ENCODE measurements at places on chromosomes 11 and 22. TPM values are rescaled to one million over a fixed set of nuclear protein-coding genes. Genes with fewer than 3 reads are reported as not detected.

DNA sequence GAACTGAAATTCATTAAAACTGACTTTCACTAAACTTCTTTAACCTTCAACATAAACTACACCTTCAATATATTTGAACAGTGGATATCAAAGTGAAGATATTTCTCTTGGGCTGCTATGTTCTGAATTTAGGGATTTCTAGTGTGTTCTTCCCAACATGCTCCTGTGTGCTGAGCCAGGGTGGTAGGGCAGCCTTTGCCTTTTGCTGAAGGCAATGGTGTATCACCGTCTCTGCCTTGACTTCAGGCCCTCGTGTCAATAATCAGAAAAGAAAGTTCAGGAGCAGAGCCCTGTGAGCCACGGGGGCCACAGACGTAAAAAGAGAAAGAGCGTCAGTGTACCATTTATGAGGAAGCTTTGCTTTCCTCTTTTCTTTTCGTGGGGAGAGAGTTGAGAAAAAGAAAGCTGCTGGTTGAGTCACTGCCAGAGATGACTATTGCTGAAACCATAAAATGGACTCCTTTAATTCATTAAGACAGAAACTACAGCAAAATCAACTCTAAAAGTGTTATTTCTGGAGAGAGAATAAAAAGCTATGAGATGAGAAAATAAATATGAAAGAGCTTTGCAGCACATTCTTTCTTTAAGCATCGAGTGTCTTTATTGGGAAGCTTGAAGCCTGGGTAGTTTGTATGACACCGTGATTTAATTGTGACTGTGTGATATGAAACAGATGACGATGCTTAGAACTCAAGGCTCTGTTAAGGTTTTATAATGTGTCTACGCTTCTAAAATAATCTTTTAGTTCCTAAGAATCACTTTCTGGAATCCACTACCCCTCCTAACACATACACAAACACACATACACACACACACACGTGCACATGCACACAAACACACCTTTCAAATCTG, 271.8 kb upstream of the MTNR1B start:
- no peak overlapping the region for H3K27ac ChIP-seq
- DNase-seq = no peak
- no peaks in the 10 kb centered on the region for H3K4me1 ChIP-seq
- H3K36me3 ChIP-seq = no peaks in the 10 kb centered on the region
- H3K27me3 ChIP-seq = no peaks in the 10 kb centered on the region

GRCh38 chr11:95241681-95242081, 10.7 kb upstream of the SESN3 start:
- peaks cover 2% of the 10 kb centered on the region for H3K4me1 ChIP-seq
- H3K4me3 ChIP-seq = no peak overlapping the region
- H3K36me3 ChIP-seq = no peaks in the 10 kb centered on the region
- H3K27me3 ChIP-seq = no peaks in the 10 kb centered on the region

DNA sequence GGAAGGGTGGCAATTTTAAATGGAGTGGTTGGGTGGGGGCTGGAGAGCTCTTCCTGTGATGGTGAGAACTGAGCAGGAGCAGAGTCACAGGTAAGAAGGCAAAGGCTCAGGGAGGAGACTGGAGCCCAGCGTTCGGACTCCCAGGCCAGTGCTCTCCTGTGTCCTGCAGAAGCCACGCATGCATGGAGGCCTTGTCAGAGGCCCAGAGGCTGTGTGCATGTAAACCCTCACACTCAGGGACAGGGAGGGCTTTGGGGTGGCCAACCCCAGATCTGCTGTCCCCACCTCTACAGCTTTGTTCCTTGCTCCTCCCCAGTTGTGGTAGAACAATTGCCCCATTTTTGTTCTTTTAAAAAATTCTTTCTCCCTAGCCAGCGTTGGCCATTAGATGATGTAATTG, 130.4 kb upstream of the PARVA start:
- no peak overlapping the region for H3K4me3 ChIP-seq
- no peak overlapping the region for H3K27ac ChIP-seq
- H3K27me3 ChIP-seq = no peaks in the 10 kb centered on the region
- H3K4me1 ChIP-seq = peaks cover 28% of the 10 kb centered on the region
- H3K36me3 ChIP-seq = no peaks in the 10 kb centered on the region
- DNase-seq = no peak

GRCh38 chr11:95699631-95700470, 89.7 kb downstream of the FAM76B start:
- no peaks in the 10 kb centered on the region for H3K27me3 ChIP-seq
- no peak for DNase-seq
- no peaks in the 10 kb centered on the region for H3K4me1 ChIP-seq
- no peak overlapping the region for H3K4me3 ChIP-seq
- H3K27ac ChIP-seq = no peak overlapping the region

DNA sequence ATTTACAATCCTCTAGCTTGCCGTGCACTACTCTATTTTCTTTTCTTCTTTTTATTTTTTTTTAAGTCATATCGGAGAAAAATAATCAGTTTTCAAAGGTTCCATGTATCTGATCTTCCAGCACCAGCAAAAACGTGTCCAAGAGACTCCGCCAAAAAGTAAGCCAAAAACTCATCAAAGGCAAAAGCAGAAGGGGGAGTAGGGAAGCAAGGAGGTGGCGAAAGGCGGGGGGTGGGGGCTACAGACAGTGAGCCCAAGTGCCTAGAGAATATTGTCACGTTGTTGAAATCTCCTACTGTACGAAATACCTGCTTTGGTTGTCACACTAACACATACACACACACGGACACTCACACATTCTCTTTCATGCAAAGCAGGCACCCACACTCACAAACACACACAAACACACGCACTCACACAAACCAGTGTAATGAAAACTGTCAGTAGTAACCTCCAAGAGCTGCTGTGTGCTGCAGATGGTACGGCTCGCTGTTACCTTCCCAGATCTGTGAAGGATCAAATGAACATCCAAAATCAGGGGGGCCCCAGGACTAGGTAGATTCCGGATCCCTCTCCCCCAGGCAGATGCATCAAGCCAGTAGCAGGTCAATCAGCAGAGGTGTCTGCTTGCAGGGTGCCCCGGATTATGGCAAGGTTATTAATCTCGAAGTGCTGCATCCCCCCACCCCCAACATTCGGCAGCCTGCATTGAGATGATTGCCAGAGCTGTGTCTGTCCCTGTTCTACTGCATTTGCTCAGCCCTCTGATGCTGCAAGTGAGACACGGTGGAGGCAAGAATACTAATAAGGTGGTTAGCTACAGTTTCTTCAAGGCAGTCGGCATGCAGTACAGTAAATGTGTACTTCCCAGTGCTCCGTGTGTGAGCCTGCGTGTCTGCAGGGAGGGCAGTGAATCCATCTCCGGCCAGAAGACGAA, at the start of gene LRRC4C:
Gene LRRC4C (minus strand): TSS at position 188 of the 937 bp plus-strand sequence.
- H3K4me3 ChIP-seq = no peak within 1 kb of the TSS
- no peak within 1 kb of the TSS for H3K27ac ChIP-seq
- no peak for DNase-seq
- H3K4me1 ChIP-seq = no peaks in the 10 kb centered on the region
- H3K36me3 ChIP-seq = no peaks in the 10 kb centered on the region

DNA sequence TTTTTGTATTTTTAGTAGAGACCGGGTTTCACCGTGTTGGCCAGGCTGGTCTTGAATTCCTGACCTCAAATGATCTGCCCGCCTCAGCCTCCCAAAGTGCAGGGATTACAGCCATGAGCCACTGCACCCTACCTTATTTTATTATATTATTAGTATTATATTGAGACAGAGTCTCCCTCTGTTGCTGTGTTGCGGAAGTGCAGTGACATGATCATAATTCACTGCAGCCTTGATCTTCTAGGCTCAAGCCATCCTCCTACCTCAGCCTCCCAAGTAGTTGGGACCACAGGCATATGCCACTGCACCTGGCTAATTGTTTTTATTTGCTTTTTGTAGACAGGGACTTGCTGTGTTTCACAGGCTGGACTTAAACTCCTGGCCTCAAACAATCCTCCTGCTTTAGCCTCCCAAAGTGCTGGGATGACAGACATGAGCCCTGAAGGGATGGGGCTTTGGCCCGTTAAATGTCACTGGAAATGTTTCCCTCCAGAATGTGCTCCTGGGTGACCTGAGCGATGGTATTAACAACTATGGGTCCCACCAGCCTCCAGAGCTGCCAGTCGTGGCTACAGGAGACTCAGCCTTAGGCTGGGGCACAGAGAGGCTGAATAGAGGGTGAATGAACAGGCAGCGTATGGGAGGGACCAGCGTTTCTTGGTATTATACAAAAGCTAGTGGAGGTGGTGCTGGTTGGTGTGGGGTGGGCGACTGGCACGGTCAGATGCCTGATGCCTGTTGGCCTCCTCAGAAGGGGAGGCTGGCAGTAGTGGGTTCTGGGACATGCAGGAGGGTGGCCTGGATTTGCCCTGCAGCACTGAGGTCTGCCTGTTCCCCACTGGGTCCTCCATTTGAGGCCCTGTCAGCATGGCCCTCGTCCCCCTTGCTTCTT, 7.3 kb downstream of the TANGO2 start:
- H3K4me1 ChIP-seq = no peaks in the 10 kb centered on the region
- no peaks in the 10 kb centered on the region for H3K27me3 ChIP-seq
- no peak overlapping the region for H3K4me3 ChIP-seq
- no peaks in the 10 kb centered on the region for H3K36me3 ChIP-seq

- no peaks in the 10 kb centered on the region for H3K4me1 ChIP-seq
- H3K36me3 ChIP-seq = no peaks in the 10 kb centered on the region
- H3K27ac ChIP-seq = no peak overlapping the region
- no peaks in the 10 kb centered on the region for H3K27me3 ChIP-seq
These were observed 481.8 kb downstream of the ETS1 start for GRCh38 chr11:128105511-128105910.

DNA sequence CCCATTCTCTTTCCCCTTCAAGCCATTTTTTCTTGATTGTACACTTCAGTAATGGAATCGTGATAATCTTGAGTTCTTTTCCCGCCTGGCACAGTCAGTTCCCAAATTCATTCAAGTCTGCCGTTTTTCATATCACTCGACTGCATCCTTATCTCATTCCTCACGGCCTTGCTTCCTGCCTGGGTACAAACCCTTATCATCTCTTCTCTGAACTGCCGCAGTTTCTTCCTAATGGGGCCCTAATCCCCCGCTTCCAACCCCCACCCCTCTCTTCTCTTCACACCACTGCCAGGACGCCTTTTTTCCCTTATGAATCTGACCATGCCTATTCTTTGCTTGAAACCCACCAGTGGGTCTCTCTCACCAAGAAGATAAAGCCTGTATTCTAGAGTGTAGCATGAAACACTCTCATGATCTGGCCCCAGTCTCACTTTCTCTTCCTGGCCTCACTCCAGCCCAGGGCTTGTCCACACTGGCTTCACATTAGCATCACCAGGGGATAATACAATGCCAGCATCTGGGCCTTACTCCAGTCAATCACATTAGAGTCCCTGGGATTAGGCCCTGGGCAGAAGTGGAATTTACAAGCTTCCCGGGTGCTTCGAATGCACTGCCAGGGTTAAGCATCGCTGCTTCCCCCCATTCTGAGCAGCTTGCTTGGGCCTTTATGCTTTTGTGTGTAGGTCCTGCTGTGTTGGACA, 102.1 kb downstream of the FBXO7 start:
- H3K27ac ChIP-seq = no peak overlapping the region
- DNase-seq = no peak
- H3K4me1 ChIP-seq = peaks cover 2% of the 10 kb centered on the region
- no peaks in the 10 kb centered on the region for H3K36me3 ChIP-seq
- no peak overlapping the region for H3K4me3 ChIP-seq
- H3K27me3 ChIP-seq = no peaks in the 10 kb centered on the region

- H3K27me3 ChIP-seq = peaks cover 6% of the 10 kb centered on the region
- no peaks in the 10 kb centered on the region for H3K36me3 ChIP-seq
- DNase-seq = peak; percentile 59
These were observed 99.8 kb upstream of the ALX4 start for GRCh38 chr11:44409558-44410236.

- no peaks in the 10 kb centered on the region for H3K36me3 ChIP-seq
- no peaks in the 10 kb centered on the region for H3K27me3 ChIP-seq
- DNase-seq = peak; percentile 91
These were observed 1252.7 kb downstream of the BRD1 start for GRCh38 chr22:48574776-48575617.

DNA sequence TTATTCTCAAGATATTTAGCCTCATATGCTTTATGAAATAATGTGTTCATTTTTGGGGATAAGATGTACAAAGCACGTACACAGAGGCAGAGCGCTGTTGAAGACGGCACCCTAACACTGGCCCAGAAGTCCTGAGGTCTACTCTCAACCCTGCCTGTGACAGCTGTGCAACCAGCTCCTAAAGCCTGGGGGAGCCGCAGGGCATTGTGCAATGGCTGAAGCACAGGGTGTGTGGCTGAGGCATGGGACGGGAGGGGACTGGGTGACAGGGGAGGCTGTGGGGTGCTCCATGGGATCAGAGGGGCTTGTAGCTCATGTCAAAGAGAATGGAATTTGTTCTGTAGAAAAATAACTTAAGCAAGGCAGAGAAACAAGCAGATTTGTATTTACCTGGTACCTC, 27.7 kb downstream of the FAM227A start:
- H3K27ac ChIP-seq = no peak overlapping the region
- peak; percentile 50 for DNase-seq
- H3K36me3 ChIP-seq = peaks cover 7% of the 10 kb centered on the region
- H3K27me3 ChIP-seq = no peaks in the 10 kb centered on the region
- H3K4me1 ChIP-seq = peaks cover 2% of the 10 kb centered on the region

GRCh38 chr11:16923987-16924386, 90.2 kb downstream of the PLEKHA7 start:
- no peak overlapping the region for H3K27ac ChIP-seq
- H3K27me3 ChIP-seq = peaks cover 30% of the 10 kb centered on the region
- H3K4me3 ChIP-seq = peak overlapping the region; percentile 82
- DNase-seq = peak; percentile 56
- no peaks in the 10 kb centered on the region for H3K36me3 ChIP-seq
- H3K4me1 ChIP-seq = peaks cover 23% of the 10 kb centered on the region

DNA sequence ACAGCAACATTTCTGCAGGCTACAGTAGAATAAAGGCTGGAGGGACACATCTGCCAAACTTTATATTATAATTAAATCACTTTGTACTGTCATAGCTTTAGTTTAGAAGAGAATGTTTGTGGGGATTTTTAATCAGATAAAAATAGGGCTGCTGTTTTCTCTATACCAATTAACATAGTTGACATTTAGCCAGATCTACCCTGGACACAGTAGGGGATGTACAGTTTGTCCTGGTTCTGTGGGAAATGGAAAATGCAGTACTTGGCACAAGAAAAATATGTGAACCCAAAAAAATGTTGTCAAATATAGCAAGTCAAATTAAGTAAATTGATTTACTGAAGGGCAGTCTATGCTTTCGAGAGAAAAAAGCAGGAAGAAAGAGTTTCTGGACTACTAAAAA, 20.8 kb upstream of the PICALM start:
- no peak for DNase-seq
- peaks cover 2% of the 10 kb centered on the region for H3K4me1 ChIP-seq
- no peaks in the 10 kb centered on the region for H3K36me3 ChIP-seq

GRCh38 chr11:2577991-2578928, 121.5 kb downstream of the KCNQ1OT1 start:
- peak; percentile 47 for DNase-seq
- no peaks in the 10 kb centered on the region for H3K36me3 ChIP-seq
- no peak overlapping the region for H3K27ac ChIP-seq
- H3K27me3 ChIP-seq = peaks cover 6% of the 10 kb centered on the region
- peaks cover 7% of the 10 kb centered on the region for H3K4me1 ChIP-seq

- no peak for DNase-seq
- H3K27ac ChIP-seq = no peak overlapping the region
- H3K4me3 ChIP-seq = no peak overlapping the region
- no peaks in the 10 kb centered on the region for H3K36me3 ChIP-seq
- H3K27me3 ChIP-seq = no peaks in the 10 kb centered on the region
- no peaks in the 10 kb centered on the region for H3K4me1 ChIP-seq
These were observed 67.9 kb upstream of the GRK3 start for GRCh38 chr22:25496396-25497064.

Gene RASL10A
- total RNA-seq = 0.61 TPM

Gene SLC6A5
- total RNA-seq = not detected

Gene IL10RA
- total RNA-seq = 0.46 TPM

Gene UBASH3B
- total RNA-seq = 1.9 TPM

Gene SMIM38
- total RNA-seq = 0.64 TPM

Gene ZNF202
- 11.8 TPM for total RNA-seq

Gene RBMXL2
- total RNA-seq = 0.19 TPM

Gene MIOX
- total RNA-seq = not detected

Gene EXT2
- total RNA-seq = 49.3 TPM

Gene MAJIN
- not detected for total RNA-seq

Gene KDM4E
- total RNA-seq = not detected

Gene OR5B21
- not detected for total RNA-seq

Measured in endodermal cell (in vitro differentiated cells).